Fibroblast of pulmonary artery (primary cell): ENCODE measurements at places on chromosomes 5 and 9.

DNA sequence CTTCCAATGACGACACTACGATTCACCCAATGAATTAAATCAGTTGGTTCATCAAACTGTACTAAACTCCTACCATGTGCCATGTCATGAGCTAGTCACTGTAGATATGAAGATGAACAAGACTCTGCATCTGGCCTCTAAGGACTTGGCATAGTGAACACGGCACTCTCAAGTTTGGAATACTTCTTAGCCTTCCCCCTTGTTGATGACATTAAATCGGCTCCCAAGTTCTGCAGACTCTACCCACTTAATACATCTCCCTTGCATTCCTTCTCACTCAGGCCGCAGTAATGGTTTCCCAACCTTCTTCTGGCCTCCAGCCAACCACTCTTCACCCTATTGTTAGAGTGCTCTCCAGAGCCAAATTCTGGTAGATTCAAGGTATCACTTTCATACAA, 184.7 kb downstream of the MAPKAP1 start:
- peak; percentile 95 for DNase-seq

DNA sequence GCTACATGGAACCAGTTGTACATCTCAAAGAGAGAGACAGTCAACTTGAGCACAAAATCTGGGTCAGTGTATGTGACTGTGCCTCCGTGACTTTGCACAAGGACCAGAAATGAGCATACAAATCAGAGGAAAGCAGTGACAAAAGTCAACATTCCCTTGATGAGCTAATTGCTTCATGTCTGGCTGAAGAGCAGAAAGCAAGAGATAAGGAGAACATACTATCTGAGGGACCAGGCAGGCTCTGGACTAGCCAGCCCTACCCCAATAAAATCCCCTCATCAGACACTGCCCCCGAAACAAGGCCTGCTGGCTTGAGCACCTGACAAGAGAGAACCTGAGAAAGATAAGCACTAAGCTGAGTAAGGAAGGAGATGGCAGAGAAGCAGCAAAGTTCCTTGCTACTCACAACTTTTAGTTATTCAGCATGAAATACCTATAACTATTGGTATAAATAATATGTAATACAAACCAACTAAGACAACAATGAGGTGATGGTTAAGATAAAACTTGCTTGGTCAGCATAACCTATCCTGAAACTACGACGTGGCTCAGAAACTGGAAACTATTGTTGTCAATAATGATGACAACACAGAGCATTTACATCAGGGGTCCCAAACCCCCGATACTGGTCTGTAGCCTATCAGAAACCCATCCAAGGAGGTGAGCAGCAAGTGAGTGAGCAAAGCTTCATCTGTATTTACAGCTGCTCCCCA, 9.5 kb downstream of the SIL1 start:
- no peak for DNase-seq

- DNase-seq: no peak
These were observed 1.3 kb upstream of the ERMP1 start for GRCh38 chr9:5834214-5834613.

- no peak for DNase-seq
These were observed 79.4 kb downstream of the GAS1 start for GRCh38 chr9:86867804-86868313.

DNA sequence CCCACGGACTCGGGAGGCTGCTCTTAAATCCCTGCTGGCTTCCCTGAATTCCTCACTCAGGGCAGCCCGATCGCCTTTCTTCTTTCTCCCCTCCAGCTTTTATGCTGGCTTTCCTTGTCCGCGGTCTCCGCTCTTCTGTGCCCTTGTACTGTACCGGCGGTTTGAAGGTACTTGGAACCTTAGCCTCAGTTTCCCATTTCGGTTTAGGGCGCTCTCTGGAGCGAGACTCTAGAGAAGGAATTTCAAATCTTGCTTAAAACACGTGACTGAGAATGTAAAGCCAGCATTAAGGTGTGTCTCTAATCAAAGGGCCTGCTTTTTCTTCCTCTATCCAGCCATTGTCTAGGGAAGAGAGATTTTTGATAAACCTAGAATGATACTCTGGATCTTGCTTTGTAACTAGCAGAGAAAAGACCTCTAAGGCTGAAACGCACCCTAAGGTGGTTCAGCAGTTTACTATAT, 650 bp downstream of the GPR107 start:
- DNase-seq: no peak

- DNase-seq: no peak
These were observed 133.4 kb downstream of the ADAMTS19 start for GRCh38 chr5:129593525-129593924.

DNA sequence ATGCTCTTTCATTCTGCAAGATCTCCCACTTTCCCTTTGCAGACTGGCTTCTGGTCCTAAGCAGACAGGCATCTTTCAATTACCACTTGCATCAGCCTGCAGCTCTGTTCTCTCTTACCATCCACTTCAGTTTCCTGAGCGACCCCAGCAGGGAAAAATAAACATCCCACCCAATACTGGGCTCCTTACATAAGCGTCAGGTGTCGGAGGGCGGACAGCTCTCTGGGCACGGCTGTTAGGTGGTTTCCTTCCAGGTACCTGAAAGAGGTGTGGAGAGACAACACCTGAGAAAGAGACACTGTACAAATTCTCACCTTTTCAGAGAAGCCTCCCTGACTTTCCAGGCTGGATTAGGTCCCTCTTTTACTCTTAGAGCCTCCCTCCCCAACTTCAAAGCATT, 145.1 kb upstream of the PANK3 start:
- DNase-seq: no peak

DNA sequence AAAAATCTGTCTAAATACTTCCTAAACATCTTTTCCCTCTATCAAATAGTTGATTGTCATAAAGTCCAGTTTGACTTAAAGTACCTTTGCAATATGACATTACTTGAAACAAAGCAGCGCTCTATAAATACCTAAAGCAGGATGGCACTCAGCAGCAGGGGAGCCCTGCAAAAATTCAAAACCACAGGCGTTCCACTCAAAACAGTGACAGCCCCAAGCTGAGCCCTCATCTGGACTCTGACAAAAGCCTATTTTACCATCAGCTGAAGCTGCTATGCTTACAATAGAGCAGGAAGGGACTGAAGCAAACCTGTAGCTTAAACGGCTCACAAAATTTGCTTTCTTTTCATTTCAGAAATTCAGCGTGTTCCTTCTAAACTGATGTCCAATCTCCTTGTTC, 11.5 kb downstream of the GABRA6 start:
- DNase-seq: no peak

- peak; percentile 95 for DNase-seq
These were observed 225.2 kb downstream of the GAS1 start for GRCh38 chr9:86721843-86722705.

GRCh38 chr9:114745879-114746550, 59.8 kb downstream of the TNFSF15 start:
- DNase-seq: no peak

DNA sequence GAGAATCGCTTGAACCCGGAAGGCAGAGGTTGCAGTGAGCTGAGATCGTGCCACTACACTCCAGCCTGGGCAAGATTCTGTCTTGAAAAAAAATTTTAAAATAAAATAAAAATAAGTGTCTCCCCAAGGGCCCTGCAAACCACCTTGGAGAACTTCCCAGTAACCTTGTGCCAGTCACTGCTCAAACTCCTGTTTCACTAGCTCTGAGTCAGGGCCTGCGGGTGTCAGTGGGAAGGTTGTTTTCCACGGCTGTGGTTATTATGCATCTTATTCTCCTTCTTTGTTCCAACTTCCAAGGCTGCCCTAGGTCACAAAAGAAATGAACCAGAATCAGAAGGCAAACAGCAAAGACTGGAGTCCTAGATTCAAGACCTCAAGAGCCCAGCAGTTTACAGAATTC, 246.7 kb downstream of the ADAMTSL1 start:
- DNase-seq: no peak

DNA sequence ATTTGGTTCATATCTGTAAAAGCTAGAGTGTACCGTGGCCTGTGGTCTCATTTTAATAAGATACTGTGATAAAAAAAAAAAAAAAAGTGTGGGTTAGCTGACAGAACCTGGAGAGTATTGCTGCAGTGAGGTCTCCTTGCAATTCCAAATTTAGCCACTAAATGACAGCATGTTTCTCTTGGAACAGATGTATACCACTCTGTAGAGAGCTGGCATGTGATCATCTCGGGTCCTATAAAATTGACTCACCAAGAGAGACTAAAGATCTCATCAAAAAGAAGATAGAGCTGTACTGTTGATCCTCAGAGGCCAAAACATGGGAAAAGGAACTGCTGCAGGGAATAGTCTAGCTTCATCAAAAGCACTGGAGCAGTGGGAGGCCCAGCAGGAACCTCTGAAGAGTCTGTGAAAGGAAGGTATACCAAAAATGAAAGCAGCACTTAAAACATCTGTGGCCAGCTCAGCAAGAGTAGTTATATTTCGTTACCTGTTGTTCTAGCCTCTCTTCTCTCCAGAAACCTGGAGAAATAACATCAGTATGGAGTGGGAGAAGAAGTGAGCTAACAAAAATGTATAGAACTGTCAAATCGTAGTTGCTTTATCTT, 826.8 kb downstream of the EFNA5 start:
- DNase-seq: peak; percentile 33

GRCh38 chr5:78527054-78527859, 121.3 kb downstream of the LHFPL2 start:
- DNase-seq: peak; percentile 98

GRCh38 chr9:76756268-76756640, 8.0 kb upstream of the PCA3 start:
- peak; percentile 38 for DNase-seq

DNA sequence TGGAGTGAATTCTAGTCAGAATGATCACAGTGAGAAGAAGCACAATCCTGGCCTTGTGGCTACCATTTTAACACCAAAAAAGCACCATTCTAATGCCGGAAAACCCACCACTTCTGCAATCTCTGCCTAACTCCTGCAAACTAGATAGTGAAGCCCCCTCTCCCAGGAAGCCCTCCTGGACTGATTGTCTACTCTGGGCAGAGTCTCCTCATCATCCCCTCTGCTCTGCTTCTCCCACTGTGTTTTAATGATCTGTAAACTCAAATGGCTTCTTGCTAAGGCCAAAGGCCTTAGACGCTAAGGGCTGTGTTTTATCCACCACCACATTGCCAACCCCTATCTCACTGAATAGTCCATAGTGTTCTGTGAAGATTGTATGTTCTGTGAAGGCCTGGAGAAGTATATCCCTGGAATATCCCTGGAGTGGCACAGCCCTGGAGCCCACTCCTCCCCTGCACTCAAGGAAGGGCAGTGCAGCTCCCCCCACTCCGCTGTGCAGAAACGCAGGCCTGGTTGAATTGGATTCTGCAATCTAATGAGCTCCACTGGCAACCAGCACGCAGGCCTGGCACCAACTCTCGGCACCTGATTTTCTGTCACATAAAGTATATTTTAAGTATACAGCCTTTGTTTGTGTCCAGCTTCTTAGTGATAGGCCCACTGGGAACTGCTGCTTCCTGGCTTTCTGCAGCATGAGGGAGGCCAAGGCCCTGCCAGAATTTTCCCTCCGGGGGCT, 126.3 kb downstream of the ATPSCKMT start:
- DNase-seq: no peak

- no peak for DNase-seq
These were observed 117.2 kb upstream of the CACNA1B start for GRCh38 chr9:137760426-137760825.

DNA sequence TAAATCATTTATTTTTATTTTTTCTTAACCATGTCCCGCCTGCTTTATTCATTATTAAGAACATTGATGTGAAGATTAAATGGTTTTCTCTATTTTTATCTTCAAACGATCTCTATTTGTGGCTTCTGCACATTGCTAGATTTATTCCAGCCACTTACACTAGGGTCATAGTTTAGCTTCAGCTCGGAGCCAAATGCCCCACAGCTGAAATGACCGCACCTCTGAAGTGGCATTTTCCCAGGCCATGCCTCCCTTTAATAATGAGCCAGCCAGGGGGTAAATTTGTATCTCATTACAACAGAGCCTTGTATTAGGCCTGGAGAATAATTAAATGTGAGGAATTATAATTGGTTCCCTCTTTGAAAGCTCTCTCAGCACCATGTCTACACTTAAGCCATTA, 89.4 kb downstream of the DOCK8 start:
- no peak for DNase-seq
